Fibroblast of skin of right biceps (primary cell): ENCODE measurements at places on chromosomes 6 and 20.
A peak's percentile ranks its signal among the peaks of the same experiment; 100 is the strongest.

DNA sequence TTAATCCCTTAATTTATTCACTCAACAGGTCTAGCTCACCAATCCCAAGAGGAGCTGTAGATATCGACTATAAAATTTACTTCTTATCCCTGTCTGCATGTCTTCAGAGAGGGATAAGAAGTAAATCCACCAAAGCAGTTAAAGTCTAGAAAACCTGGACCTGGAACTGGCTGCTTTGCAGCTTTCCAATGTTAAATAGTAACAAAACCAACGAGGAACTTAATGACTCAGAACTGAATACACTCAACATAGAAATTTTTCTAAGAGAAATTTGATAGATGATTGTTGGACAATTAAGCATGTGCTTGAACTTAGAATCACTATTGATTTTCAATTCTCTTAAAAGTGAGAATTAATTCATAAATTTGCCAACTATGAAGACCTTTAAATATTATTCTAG, 11.5 kb upstream of the TMEM244 start:
- DNase-seq = no peak

DNA sequence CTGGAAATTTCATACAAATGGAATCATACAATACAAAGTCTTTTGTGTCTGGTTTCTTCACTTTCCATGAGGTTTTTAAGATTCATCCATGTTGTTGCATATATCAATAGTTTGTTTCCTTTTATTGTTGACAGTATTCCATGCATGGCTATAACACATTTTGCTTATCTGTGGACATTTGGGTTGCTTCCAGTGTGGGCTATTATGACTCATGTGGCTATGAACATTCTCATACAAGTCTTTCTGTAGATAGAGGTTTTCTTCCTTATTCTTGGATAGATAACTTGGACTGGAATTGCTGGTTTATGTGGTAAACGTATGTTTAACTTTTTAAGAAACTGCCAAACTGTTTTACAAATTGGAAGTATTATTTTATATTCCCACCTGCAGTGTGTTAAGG, 30.0 kb upstream of the KIF6 start:
- DNase-seq = peak; percentile 26

DNA sequence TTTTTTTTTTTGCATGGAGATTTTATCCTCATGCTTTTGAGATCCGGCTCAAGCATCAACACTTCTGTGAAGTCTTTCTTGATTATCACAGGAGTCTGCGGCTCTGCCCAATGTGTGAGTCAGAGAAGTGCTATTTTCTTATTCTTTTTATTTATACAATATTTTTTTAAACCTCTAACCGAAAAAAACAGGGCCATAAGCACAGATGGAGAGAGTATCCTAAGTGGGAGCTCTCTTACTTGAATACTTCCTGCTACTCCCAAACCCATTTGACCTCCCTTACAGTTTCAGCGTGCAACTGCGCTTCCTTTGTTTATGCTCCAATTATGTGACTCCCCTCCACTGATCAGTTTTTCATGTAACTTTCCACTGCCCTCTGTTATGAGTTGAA, 8.7 kb upstream of the ATXN1 start:
- DNase-seq = peak; percentile 94

GRCh38 chr6:147075381-147075780, 128.8 kb upstream of the STXBP5 start:
- DNase-seq = no peak

- DNase-seq = peak; percentile 6
Measured at GRCh38 chr6:163173741-163174140, 240.8 kb upstream of the QKI start.

DNA sequence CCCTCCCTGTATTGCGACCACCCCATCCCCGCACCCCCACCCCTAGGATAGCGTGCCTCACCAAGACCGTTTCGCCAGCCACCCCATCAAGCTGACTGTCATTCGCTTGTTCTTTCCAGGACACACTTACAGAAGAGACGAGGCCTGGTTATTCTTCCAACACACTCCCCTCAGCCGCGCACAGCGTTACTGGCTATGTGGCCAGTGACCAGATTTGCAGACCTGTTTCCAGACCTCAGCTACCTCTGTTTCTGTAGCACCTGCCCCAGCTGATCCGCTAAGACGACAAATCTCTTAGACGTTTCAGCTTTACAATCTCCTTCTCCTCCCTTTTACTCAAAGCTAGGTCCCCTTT, 26.1 kb downstream of the HLA-F start:
- no peak for DNase-seq

GRCh38 chr20:33093582-33093981, 14.1 kb downstream of the BPIFB4 start:
- no peak for DNase-seq

DNA sequence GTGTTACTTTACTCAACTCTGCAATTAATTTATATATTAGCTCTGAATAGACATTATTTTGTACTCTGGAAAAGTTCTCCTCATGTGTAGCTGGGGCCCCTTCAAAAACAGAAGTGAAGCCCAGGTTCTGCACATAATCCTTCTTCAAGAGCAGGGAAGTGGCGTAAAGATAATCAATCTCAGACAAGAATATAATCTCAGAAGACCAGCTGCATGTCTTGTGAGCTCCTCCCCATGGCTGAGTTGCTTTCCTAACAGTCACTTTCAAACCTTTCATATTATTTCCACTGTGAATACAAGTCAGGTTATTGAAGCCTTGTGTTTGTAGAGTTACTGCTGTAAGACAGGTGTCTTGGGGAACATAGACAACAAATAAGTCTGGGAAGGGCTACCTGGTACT, 691.9 kb downstream of the RFPL4B start:
- no peak for DNase-seq

- no peak for DNase-seq
Measured at GRCh38 chr20:13777171-13777601, 7.5 kb downstream of the ESF1 start.

- peak; percentile 38 for DNase-seq
Measured at GRCh38 chr20:52379723-52380336, 188.3 kb upstream of the ZFP64 start.

- DNase-seq = no peak
Measured at GRCh38 chr6:29017428-29017802, 12.3 kb upstream of the ZNF311 start.

- no peak for DNase-seq
Measured at GRCh38 chr20:63881451-63882226, 13.3 kb upstream of the DNAJC5 start.

DNA sequence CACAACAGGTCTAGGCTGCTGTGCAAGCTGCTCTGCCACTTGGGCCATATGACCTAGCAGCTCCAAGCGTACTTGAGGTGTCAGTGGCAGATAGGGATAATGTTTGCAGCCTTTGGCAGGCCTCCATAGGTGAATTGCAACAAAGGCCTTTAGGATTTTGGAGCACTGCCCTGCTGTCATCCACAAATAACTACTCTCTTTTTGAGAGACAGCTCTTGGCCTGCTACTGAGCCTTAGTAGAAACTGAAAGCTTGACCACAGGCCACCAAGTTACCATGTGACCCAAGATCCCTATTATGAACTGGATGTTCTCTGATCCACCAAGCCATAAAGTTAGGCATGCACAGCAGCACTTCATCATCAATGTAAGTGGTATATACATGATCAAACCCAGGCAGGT, 29.9 kb downstream of the FBXO30 start:
- no peak for DNase-seq

- no peak for DNase-seq
Measured at GRCh38 chr20:48310305-48310704, 517.5 kb downstream of the PREX1 start.

DNA sequence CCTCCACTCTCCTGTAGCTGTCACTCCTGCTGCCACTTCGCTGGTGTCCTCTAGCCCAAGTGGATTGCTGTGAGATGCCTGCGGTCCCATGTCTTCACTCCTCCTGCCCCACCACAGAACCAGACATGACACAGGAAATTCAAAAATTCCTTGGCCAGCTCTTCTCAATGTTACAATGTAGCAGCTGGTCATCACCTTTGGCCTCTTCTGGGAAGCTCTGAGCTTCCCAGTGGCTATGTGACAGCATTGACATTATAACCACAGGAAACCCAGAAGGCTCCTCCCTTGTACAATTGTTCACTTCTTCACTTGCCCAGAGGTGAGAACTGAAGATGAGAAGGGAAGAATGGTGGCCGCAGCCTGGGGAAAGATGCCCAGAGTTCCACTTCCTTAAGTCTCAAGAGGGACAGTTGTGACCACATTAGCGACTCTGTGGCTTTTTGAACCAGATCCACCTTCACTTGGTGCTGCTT, 76.1 kb upstream of the NAA20 start:
- DNase-seq = no peak

- DNase-seq = no peak
Measured at GRCh38 chr6:39912446-39912845, 21.8 kb downstream of the MOCS1 start.

DNA sequence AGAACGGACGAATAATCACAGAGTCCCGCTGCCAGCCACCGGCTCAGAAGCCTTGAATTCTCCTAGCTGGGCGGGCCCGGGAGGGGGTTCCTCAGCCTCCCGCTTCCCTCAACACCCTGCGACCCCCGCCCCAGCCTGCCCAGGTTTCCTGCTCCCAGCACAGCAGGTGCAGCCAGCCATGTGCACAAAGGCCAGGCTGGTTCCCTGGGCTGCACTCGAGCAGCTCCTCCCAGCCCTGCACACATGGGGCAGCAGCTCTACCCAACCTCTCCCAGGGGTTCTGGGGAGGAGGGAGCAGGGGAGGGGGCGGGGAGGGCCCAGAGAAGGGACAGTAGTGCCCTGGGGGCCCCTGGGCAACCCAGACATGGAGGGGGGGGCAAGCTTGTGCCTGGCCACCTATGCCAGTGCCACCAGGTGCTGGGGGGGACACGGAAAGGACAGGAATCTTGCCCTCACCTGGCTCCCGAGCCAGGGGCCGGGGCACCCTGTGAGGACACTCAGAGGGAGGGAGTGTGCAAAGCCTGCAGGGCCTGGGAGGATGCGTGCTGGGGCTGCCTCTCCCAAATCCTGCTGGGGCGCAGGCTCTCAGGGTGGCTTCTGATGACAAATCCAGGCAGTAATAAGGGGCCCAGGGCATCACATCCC, 1.2 kb upstream of the NTSR1 start:
- no peak for DNase-seq

- peak; percentile 85 for DNase-seq
Measured at GRCh38 chr20:52268184-52268749, 76.7 kb upstream of the ZFP64 start.

- no peak for DNase-seq
Measured at GRCh38 chr6:8236956-8237355, 134.6 kb upstream of the EEF1E1 start.

DNA sequence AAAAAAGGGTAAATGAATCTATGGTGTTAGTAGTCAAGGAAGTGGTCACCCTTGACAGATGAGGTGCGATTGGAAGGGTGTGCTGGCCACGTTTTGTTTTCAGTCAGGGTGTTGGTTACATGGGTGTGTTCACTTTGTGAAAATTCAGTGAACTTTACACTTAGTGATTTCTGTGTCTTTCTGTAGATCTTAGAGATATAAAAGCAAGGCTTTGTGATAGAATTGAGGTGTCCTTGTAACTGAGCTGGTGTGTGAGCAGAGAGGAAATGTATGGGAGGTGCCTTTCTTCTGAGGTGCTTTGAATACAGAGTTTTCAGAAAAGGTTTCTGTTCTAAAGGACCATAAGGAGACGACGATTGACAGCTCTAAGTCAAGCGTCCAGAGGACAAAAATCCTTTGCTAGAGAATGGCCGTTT, 90.5 kb downstream of the SAMD3 start:
- no peak for DNase-seq

DNA sequence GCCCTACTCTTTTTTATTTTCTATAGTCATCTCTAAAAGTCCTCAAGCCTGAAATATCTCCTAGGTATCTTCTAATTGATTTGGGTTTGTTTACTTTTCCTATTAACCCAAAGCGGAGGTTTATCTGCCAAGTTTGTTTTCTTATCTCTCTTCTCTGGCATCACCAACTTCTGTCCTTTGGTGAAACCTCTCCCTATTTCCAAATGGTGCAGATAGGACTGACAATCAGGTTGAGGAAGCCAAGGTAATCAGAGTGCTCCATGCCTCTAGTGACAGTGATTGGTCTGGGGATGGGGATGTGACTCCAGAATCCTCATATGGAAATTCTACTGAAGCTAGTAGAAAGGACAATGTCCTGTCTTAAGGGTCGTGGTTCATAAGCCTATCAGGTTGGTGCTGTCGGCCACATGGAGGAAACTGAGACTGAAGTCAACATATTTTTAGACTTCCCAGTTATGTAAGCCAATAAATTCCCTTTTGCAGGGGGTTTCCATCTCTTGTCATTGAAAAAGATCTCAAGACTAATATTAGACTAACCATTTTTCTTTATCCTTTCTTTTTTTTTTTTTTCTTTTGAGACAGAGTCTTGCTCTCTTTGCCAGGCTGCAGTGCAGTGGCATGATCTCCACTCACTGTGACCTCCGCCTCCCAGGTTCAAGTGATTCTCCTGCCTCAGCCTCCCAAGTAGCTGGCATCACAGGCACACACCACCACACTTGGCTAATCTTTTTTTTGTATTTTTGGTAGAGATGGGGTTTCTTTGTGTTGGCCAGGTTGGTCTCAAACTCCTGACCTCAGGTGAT, 28.0 kb downstream of the KIF6 start:
- DNase-seq = no peak

DNA sequence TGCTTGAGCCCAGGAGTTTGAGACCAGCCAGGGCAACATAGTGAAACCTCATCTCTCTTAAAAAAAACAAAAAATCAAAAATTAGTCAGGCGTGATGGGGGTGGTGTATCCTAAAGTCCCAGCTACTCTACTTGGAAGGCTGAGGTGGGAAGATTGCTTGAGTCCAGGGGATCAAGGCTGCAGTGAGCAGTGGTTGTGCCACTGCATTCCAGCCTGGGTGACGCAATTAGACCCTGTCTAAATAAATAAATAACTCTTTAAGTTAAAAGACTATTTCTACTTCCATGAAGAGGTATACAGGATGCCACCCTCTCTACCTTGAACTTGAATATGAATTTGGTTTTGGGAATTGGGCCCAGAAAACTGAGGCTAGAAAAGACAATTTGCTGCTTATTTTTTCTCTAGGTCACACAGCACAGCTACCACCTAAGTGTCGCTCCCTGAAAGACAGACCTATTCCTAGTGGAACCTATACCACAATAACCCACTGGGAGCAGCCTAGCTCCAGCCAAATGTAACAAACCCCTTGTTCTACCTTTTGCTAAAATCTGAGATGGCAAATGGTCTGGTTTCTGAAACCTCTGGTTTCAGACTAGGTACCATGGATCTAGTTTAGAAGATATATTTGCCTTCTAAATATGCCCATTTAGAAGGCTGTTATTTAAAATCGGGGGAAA, 35.2 kb downstream of the HMGCLL1 start:
- no peak for DNase-seq

DNA sequence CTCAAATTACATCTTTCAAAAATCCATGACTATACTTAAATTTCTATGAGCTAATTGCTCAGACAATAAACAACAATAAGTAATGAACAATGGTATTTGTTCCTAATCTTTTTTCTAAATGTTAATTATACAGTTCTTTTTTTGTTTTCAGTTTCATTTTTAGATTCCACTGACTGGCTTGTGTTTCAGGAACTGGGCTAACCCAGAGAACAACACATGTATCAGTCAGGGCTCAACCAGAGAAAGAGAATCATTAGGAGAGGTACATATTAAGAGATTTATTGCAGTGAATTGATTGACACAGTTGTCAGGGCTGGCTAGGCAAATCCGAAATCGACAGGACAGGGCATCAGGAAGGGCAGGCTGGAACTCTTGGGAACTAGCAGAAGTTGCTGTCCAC, 182.8 kb downstream of the GRM1 start:
- DNase-seq = no peak

GRCh38 chr6:129992881-129993280, 25.5 kb upstream of the L3MBTL3 start:
- no peak for DNase-seq
